ENCODE measurements at places on chromosomes 5 and 9. TPM values are rescaled to one million over a fixed set of nuclear protein-coding genes. Genes with fewer than 3 reads are reported as not detected.

GABBR2 gene
- not detected for total RNA-seq

SMIM33 gene
- total RNA-seq, result 2.8 TPM

GRCh38 chr5:96096724-96097123 is 135.1 kb upstream of the ELL2 start:
- DNase-seq, result no peak

DNA sequence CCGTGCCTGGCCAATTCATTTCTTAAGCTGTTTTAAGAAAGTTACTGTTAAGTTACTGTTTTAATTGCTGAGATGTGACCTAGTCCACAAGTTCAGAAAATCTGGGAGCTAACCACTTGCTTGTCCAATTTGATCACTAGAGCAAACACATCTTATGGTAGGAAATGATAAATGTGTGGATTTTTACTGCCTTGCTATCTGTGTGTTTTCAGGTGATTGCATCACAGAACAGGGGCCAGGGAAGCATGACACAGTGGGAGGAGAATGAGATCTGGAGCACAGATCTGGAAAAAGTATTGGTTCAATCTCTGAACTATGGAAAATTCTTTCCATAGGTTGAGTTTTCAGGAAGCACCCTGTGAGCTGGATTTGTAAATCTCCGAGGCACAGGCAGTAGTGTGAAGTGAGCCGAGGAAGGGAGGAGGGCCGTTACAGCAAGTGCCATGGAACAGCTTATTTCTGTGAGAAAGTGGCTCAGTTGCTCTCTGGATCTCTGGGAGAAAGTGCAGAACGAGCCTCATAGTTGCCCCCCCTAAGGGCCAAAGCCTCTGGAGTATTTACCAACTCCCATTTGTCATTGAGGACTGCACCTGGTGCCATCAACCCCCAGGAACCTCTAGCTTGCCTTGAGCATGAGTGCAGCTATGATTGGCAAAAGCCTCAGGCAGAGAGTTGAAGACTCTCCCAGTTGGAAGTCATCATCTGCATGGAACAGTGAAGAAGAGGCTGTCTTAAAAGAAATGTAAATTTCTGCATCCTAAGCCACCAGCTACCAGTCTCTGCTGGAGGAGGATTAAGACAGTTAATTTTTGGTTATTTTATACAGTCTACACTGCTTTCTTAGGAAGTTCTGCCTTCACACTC is 161.8 kb upstream of the CLINT1 start:
- no peak for DNase-seq

- DNase-seq, result no peak
Observed at GRCh38 chr9:132996526-132996925, 18.0 kb downstream of the GFI1B start.

- DNase-seq, result no peak
Observed at GRCh38 chr9:81737871-81738507, 48.6 kb upstream of the TLE1 start.
